ENCODE measurements at places on chromosomes 12 and 14. TPM values are rescaled to one million over a fixed set of nuclear protein-coding genes. Genes with fewer than 3 reads are reported as not detected.

The GPRC5D gene
- total RNA-seq: not detected

The DTX1 gene
- total RNA-seq: 0.32 TPM

The PPFIA2 gene
- not detected for total RNA-seq

The STK38L gene
- total RNA-seq: 11.8 TPM

The BCDIN3D gene
- 4.3 TPM for total RNA-seq

The POTEM gene
- not detected for total RNA-seq

The KSR2 gene
- total RNA-seq: 0.53 TPM

The RFLNA gene
- 0.06 TPM for total RNA-seq

The ENDOU gene
- not detected for total RNA-seq

The DACT1 gene
- 0.50 TPM for total RNA-seq

The SLC5A8 gene
- not detected for total RNA-seq

The CIDEB gene
- 0.35 TPM for total RNA-seq

The SDS gene
- total RNA-seq: 0.42 TPM

The CLEC14A gene
- total RNA-seq: not detected

The ACACB gene
- total RNA-seq: 9.1 TPM

Data from A549 treated with CORT108297 at 1 μM for 4 hours (cell line).